ENCODE measurements at places on chromosomes 5 and 9. TPM values are rescaled to one million over a fixed set of nuclear protein-coding genes. Genes with fewer than 3 reads are reported as not detected.

CCL27 gene
- total RNA-seq, result not detected

ARSB gene
- 15.1 TPM for total RNA-seq

PPIP5K2 gene
- total RNA-seq, result 43.1 TPM

SLC1A1 gene
- total RNA-seq, result 39.5 TPM

BARHL1 gene
- total RNA-seq, result not detected

GARIN3 gene
- total RNA-seq, result not detected

GFPT2 gene
- 10.2 TPM for total RNA-seq

MTMR12 gene
- total RNA-seq, result 61.3 TPM

QRFP gene
- not detected for total RNA-seq

ADAMTS2 gene
- total RNA-seq, result 2.8 TPM

GABRA1 gene
- not detected for total RNA-seq

CCNB1 gene
- total RNA-seq, result 157 TPM

ZNF883 gene
- total RNA-seq, result 6.8 TPM

DROSHA gene
- 105 TPM for total RNA-seq

TMEM232 gene
- 2.3 TPM for total RNA-seq

TRIM7 gene
- total RNA-seq, result 12.7 TPM

PCA3 gene
- 0.05 TPM for total RNA-seq

DNA sequence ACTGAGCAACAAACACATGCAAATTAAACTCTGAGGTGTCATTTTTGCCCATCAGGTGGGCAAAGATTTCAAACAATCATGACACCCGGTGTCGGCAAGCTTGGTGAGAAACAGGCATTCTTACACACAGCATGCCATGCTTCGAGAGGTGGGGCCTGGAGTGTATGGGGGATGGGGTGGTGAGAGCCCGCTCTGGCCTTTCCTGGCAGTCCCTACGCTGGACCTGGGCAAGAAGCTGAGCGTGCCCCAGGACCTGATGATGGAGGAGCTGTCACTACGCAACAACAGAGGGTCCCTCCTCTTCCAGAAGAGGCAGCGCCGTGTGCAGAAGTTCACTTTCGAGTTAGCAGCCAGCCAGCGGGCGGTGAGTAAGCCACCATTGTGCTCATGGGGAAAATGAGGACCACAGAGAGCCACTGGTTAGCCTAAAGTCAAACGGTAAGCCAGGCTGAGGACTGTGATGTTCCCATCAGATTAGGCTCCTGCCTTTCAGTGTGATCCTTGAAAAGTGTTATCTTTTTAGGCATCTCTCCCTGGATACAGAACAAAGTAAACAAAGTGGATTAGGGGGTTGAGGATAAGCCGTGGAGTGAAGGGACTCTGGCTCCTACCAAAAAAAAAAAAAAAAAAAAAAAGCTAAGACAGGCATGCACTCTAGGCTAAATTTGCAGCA is 9.4 kb downstream of the MYOZ3 start:
- no peak for DNase-seq

- no peak for DNase-seq
These were observed 348.7 kb downstream of the MAN2A1 start for GRCh38 chr5:110038297-110038997.

DNA sequence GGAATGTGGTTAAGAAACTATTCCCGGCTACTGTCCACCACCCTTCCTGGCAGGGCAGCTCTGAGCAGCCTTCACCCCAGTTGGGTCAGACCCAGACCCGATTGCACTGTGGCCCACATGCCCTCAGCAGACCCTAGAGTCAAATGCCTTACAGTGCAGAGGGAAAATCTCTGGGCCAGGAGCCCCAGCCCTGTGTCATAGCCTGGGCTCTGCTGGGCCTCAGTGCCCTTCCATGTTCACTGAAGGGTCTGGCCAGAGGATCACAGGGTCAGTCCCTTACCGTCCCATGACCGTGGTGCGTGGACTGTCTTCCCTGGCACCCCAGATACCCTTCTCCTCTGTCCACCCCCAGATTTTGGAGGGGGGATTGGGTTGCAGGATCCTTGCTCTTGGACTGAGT is 73.5 kb upstream of the COL5A1 start:
- DNase-seq, result no peak

- no peak for DNase-seq
These were observed 623.7 kb downstream of the BNC2 start for GRCh38 chr9:16246785-16247184.

- DNase-seq, result no peak
These were observed 1271.6 kb downstream of the PTPRD start for GRCh38 chr9:9341203-9341602.

DNA sequence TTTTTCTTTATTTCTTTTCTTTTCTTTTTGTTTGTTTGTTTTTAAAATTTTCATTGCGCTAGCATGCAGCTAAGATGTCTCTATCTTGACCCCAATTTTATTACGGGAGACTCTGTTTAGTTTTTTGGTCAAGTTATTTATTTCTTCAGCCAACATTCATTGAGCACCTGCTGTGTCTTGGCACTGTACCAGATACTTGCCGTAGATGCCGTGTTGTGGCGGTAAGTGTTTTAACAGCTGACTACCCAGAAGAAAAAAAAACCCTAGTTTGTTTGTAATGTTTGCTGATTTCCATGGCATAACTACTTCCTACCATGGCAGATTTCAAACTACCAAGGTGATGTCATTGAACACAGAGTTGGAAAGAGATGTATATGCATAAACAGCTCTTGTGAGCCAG is 65.0 kb downstream of the UGCG start:
- peak; percentile 98 for DNase-seq

- DNase-seq, result no peak
These were observed 16.1 kb upstream of the AJM1 start for GRCh38 chr9:136826188-136826541.

DNA sequence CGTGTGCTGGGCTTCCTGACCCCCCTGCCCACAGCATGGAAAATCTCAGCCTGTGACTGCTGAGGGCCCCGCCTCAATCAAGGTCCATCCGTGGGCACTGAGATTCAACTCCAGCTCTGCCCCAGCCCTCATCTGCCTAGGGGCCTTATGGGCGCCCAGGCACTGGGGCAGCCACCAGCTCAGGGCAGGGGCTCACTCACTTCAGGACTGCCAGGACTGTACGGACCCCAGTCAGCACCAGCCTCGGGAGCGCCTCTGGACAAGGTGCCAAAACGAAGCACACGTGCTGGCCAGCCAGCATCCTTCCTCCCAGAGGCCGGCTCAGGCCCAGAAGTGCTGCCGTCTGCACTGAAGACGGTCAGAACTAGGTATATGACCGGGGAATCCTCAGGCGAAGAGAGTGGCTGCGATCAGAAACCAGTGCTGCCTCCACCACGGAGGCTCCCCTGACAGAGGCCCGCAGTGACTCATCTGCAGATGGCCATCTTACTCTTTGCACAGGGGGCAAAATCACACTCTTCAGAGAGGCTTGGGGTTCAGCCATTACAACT is 19.6 kb downstream of the CLPTM1L start:
- DNase-seq, result no peak

GRCh38 chr9:91297306-91297705 is 64.4 kb downstream of the AUH start:
- DNase-seq, result no peak

- DNase-seq, result no peak
These were observed 112.2 kb downstream of the MARCHF11 start for GRCh38 chr5:16067415-16067814.

DNA sequence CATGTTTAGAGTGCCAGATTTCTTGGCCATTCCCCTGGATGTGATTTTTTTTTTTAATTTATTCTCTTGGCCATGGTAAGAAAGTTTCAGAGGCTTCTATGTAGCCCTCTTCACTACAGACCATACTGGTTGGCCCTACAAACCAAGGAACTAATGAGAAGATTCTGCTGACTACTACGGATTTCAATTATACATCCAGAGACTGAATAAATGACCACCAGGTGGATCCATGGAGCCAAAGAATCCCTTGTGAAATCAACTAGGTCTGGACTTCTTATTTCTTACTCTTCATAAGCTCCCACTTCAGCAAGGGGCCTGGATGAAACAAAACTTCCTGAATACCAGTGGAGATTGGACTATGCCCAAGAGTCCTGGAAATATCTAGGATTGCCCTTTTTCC is 27.6 kb downstream of the ZNF622 start:
- peak; percentile 26 for DNase-seq

- peak; percentile 65 for DNase-seq
These were observed 113.7 kb downstream of the TRPM6 start for GRCh38 chr9:74773886-74774479.

- peak; percentile 89 for DNase-seq
These were observed 283.0 kb downstream of the AOPEP start for GRCh38 chr9:95009459-95009858.

DNA sequence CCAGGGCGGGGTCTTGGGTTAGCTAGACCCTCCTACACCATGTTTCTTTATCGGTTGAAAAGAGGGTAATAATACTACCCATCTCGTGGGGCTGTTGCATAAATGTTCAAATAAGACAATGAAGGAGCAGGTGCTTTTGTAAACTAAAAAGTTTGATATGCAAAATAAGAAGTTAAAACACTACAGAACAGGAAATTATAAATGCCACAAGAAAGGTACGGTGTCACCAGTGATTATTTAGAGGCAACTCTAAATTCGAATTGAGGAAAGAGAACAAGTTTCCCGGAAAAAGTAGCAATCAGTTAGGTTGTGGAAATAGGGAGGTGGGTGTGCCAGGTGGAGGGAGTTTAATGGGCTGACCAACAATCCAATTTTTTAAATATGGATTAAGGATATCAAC is 2.5 kb upstream of the PHF19 start:
- DNase-seq, result no peak

DNA sequence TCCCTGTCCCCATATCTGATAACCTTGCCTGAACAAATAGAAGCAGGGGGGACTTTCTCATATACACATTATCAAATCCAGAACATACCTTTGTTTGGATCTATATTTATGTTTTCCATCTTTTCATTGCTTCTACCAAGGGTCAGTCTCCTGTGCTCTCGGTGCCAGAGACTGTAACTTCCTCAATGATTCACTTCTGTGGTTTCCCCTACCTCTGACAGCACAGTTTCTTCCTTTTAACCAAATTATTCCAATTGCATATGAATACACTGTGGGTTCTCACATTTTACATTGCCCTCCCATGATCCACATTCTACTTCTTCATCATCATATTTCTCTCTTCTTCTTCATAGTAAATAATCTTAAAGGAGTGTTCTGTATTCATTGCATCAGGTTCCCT is 32.2 kb downstream of the NMUR2 start:
- DNase-seq, result no peak

- no peak for DNase-seq
These were observed 273.5 kb downstream of the TMEM38B start for GRCh38 chr9:105967797-105968196.

DNA sequence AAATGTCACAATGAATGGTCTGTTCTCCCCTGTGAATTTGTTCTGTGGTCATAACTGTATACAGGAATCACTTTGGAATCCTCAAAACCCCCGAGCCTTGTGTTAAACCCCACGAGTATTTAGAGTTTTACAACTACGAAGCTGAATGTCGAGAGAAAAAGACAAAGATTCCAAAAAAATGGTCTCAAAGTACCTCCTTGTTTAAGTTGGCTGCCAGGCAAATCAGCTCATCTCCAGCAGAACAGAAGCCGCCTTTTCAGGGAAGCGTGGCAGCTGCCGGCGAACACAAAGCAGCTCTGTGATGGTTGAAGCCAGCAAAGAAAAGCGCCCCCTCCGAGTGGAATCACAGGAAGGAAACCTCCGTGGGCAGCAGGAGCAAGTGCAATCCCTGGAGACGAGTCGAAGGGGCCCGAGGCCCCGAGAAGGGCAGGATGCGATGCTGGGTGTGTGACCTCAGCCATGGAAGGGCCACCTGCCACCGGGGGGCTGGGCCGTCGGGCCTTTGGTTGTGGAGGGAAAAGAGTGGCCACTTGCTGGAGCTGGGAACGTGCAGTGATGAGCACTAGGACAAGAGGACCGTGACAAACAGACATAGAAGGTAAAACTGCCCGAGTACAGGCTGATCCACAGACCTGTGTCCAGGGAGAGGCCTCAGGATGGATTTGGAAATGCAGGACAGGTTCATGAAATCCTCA is 706.4 kb downstream of the SEMA5A start:
- no peak for DNase-seq

DNA sequence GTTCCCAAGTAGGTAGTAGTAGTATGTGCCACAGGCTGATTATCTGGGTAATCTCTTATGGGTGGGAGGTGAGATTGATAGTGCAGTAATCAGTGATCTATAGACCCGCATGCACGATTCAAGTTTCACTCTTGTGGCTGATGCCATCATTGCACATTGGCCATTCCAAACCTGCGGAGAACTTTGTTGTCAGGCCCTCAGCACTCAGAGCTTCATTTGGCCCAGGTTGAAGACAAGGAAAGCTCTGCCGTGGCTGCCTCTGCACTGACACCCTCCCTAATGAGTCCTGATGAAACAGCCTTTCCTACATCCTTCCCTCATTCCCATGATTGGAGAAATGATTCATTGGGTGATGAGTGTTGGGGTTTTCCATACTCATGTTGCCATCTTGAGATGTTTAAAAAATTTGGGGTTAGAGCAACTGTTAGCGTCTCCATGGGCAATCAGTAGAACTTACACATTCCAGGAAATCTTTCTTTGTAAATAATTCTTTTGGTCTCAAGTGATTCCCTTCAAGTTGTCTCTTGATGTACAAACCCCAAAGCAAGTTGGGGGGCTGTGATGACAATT is 22.9 kb downstream of the PROP1 start:
- no peak for DNase-seq

DNA sequence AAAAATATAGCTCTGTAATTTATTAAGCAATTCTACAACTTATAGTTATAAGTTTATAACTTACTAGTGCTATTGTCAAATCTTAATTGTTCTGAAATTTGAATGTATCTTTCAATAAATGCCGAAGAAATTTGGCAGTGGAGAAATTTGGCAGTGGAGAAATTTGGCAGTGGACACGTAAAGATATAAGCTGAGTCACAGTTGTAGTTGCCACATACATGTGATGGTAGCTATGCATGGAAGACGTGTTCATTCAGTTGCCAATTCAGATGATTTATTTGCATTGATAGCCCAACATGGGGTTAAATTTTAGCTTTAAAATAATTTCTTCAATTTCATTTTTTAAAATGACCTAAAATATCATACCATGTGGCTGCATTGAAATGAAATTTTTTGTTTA is 127.8 kb upstream of the NR4A3 start:
- no peak for DNase-seq

DNA sequence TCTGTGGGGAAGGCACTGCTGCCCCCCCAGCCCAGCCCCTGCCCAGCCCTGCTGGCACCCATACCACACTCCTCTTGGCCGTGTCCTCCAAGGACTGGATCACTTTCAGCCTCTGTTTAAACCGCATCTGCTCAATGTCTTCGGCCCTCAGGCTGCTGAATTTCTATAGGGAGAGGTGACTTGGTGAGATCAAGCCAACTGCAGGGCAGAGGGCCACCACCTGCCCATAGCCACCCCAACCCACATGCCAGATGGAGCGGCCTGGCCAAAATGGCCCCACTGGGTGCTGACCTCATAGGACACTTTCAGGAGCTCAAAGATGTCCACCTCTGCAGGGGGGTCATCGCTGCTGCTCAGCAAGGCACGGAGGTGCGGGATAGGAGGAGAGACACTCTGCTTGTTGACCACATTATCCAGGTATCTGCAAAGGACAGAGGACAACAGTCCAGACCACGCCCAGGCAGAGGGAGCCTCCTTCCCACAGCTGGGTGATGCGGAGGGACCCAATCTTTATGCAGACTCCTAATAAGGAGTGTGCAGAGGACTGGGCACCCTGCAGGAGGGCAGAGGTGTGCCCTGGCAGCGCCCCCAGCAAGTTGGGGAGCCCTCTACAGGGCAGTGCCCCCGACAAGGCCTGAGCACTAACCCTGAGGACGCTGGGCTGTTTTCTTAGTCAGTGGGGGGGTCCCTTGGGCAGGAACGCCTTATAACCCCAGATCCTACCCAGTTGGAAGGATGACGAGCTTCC is 14.4 kb upstream of the MRNIP start:
- no peak for DNase-seq

- peak; percentile 63 for DNase-seq
These were observed 279.9 kb downstream of the ENC1 start for GRCh38 chr5:74360535-74361210.

- DNase-seq, result no peak
These were observed 36.7 kb downstream of the SARDH start for GRCh38 chr9:133701321-133701980.
